ENCODE measurements at places on chromosomes 2 and 18. TPM values are rescaled to one million over a fixed set of nuclear protein-coding genes. Genes with fewer than 3 reads are reported as not detected.

Gene IL36G
- total RNA-seq = 24.7 TPM

Gene ITPRID2
- total RNA-seq = 244 TPM

DNA sequence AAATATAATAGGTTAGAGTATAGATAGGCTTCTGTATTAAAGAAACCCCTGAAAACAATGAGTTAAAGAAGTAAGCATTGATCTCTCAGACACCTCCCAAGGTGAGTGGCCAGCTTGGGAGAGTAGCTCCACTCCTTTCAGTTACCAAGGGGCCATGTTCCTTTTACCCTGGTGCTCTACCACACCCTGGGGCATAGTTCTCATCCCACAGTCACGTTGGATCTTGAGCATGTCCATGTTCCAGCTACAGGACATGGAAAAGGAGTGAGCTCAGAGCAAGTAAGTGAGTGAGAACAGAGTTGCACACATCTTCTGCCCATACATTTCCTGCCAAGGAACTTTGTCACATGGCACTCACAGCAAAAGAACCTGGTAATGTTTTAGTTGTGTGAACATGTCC is 325.9 kb upstream of the SLC39A10 start:
- no peak for DNase-seq

DNA sequence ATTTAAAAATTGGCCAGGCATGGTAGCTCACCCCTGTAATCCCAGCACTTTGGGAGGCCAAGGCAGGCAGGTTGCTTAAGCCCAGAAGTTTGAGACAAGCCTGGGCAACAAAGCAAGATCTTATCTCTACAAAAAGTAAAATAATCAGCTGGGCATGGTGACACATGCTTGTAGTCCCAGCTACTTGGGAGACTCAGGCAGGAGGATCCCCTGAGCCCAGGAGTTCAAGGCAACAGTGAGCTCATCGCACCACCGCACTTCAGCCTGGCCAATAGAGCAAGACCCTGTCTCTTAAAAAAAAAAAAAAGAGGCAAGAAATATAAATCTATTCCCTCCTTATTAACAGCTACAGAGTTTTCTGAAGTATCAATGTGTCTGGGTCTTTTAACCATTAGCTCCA is 51.9 kb downstream of the ESCO1 start:
- no peak for DNase-seq

GRCh38 chr2:98701230-98701629 is 29.7 kb downstream of the MGAT4A start:
- DNase-seq = no peak

DNA sequence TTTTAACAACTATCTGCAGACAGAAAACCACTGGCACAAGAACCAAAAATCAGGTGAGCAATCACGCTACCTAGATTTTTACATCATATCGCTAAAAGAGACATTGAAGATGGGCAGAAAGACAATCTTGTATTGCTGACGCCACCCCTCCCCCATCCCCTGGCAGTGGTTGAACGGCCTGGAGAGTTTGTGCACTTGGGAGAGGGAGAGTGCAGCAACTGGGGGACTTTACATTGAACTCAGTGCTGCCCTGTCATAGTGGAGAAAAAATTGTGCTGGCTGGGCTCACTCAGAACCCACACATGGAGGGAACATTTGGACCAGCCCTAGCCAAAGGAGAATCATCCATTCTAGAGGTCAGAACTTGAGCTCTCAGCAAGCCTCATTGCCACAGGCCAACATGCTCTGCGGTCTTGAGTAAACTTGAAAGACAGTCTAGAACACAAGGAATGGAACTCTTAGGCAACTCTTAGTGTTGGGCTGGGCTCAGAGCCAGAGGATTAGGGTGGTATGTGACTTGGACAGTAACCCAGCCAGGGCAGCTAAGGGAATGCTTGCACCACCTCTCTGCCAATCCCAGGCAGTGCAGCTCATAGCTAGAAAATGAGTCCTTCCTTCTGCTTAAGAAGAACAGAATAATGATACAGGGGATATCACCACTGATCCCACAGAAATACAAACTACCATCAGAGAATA is 220.0 kb upstream of the CYP26B1 start:
- peak; percentile 46 for DNase-seq

Gene CTIF
- 22.6 TPM for total RNA-seq

DNA sequence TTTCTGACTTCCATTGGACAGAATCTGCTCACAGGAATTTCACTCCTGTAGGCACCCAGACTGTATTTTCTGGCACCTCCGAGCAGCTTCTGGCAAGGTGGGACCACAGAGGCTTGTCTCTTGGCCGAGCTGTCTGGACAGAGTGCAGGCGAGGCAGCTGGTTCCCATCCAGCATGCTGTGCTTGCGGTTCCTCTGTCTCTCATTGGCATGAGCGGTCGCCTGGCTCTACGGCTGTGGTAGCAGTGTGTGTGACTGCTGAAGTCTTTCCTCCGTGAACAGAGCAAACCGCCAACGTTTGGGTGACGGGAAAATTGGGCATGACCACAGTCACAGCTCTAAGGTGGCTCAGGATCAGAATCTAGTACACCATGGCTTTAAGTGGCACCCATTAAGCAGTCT is 411.7 kb upstream of the NETO1 start:
- no peak for DNase-seq

- no peak for DNase-seq
These were observed 32.1 kb upstream of the DYNAP start for GRCh38 chr18:54558609-54559585.

Gene SMYD1
- not detected for total RNA-seq

DNA sequence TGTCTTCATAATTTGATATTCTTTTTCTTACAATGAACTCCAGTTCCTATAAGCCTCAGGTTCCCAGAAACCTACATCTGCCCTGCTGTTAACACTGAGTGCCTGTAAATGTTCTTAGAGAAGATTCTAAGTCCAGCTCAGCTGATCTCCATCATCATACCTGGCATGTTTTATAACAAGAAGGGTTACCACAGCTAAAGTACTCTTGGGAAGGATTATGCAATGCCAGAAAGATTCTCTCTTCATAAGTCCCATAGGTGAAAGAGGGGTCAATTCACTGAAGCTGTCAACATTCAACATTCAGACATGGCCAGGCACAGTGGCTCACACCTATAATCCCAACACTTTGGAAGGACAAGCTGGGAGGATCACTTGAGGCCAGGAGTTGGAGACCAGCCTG is 31.3 kb upstream of the PTPN4 start:
- no peak for DNase-seq

Gene RNPEPL1
- total RNA-seq = 76.1 TPM

DNA sequence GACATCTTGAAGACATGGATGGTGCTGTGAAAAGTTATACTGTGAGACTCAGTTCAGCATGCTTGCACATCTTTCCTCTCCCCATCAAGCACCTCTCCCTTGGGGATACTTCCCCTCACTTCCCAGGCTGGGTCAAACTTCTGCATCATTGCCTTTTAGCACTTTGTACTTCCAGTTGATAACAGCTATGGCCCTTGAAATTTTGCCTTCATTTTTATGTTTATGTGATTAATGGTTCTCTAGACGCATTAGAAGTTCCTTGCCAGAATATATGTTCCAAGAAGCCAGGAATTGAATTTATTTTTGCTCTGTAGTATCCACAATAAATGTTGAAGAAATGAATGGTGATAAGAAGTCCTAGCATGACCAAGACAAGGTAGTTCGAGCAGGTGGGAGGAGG is 120.9 kb upstream of the ST6GAL2 start:
- DNase-seq = no peak

Gene ACVR1
- total RNA-seq = 15.8 TPM

Gene APCDD1
- 169 TPM for total RNA-seq

DNA sequence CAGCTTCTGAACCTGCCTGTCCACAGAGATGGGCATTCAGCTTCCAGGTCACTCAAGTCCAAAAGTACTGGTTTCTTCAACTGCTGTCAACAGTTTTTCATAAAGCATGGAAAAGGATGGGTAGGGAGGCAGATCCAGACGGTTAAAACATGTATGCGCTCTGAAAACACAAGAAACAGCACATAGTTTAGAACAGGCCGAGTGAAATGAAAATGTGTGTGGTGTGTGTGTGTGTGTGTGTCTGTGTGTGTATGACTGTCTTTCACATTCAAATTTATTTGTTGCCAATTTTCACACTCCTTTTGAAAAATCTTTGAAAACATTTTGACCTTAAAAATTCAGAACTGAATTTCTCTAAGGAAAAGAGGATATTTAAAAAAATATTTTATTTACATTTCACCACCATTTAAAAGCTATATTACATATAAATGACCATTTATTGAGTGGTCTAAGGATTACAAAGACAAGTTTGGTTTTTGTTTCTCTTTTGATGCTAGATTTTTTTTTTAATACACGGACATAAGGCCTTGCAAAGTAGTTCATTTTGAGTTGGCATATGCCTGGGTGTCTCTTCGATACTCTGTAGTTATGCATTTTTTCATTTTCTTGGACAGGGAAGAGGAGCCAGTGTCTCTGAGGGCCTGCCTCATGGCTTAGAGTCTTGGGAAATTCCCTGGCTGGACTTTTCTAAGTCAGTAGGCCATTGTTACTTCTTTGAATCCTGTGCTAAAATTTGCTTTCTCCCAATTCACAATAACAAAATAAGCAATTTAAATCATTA is 30.0 kb upstream of the STK17B start:
- no peak for DNase-seq

- no peak for DNase-seq
These were observed 82.9 kb downstream of the TNS1 start for GRCh38 chr2:217919781-217920351.

GRCh38 chr2:238728330-238729260 is 119.3 kb upstream of the TWIST2 start:
- peak; percentile 87 for DNase-seq

DNA sequence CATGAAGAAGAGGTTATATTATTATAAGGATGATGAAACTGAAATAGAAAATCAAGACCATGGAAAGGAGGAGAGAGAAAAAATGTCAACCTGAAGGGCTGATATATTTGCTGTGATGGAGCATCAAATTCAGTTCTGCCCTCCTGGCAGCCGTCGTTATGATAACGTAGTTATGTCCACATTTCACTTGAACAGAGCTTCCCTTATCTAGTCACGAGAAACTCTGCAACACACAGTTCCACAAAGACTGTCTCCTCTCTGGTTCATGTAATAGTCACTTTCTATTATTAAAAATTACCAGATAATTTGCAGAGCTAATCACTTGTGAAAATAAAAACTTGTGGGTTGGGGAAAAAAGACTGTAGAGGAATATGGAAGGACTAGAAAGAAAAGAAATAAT is 19.5 kb upstream of the RBMS1 start:
- no peak for DNase-seq

DNA sequence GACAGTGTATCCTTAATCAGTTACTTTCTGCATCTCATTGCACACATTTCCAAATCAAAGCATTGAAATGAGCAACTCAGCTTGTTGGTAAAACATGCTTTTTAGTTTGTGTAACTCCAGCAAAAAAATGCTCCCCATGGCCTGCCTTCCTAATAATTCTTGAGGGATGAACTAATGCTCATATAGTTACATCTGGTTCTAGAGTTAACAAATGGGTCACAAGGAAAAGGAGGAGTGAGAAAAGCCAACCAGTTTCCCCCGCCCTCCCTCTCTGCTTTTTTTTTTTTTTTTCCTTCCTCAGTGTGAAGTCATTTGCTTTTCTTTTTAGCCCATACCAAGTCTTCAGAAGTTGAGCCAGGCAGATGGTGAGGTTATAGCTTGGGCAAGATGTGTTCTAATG is 231.7 kb downstream of the MTX2 start:
- DNase-seq = no peak

GRCh38 chr18:26656431-26656943 is 108.1 kb upstream of the KCTD1 start:
- no peak for DNase-seq

Gene XDH
- 0.30 TPM for total RNA-seq

DNA sequence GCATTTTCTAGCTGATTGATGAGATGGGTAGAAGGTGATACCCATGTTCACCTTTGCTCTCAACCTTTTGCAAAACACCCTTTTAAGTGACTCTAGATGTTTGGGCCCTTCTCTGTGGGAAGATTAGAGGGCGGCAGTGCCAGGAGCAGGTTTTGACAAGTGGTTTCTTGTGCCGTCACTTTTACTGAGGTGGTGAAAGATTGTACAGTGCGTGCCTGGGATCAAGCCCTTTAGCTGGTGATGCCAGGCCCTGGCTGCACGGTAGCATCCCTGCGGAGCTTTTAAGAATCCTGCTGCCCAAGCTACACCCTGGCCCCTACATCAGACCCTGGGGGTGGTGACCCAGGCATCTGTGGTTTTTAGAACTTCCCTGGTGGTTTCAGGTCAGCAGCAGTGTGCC is 29.1 kb downstream of the MTCL1 start:
- no peak for DNase-seq

DNA sequence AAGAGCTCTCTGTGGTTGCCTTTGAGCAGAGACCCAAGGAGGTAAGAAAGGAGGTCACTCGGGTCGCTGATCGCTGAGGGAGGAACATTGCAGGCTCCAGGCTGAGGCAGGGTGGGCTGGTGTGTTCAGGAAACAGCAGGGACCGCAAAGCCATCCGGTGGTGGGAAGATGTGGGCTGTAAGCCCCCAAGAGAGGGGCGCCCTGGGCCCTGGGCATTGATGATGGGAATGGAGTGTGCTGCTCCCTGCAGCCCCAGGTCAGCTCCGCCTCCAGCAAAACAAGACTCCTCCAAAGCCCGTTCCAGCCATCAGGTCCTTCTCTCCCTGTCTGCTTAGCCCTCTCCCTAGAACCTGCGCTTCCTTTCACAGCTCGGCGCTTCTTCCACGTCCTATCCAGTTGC is 229.7 kb downstream of the KLHL29 start:
- no peak for DNase-seq

Gene DNAJC5G
- not detected for total RNA-seq

DNA sequence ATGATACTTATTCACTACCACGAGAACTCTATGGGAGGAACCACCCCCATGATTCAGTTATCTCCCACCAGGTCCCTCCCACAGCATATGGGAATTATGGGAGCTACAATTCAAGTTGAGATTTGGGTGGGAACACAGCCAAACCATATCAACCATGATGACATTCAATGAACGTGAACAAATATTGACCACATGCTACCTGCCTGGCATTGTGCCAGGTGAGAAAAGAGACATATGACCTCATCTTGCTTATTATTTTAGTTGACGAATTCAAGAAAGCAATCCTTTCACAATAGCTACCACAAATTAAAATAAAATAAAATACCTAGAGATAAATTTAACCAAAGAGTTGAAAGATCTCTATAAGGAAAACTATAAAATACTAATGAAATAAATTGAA is 286.5 kb upstream of the CRIM1 start:
- DNase-seq = no peak

- DNase-seq = no peak
These were observed 98.2 kb upstream of the CTNNA2 start for GRCh38 chr2:79414690-79415089.
